A673 (cell line): ENCODE measurements at places on chromosomes 4 and X.

DNA sequence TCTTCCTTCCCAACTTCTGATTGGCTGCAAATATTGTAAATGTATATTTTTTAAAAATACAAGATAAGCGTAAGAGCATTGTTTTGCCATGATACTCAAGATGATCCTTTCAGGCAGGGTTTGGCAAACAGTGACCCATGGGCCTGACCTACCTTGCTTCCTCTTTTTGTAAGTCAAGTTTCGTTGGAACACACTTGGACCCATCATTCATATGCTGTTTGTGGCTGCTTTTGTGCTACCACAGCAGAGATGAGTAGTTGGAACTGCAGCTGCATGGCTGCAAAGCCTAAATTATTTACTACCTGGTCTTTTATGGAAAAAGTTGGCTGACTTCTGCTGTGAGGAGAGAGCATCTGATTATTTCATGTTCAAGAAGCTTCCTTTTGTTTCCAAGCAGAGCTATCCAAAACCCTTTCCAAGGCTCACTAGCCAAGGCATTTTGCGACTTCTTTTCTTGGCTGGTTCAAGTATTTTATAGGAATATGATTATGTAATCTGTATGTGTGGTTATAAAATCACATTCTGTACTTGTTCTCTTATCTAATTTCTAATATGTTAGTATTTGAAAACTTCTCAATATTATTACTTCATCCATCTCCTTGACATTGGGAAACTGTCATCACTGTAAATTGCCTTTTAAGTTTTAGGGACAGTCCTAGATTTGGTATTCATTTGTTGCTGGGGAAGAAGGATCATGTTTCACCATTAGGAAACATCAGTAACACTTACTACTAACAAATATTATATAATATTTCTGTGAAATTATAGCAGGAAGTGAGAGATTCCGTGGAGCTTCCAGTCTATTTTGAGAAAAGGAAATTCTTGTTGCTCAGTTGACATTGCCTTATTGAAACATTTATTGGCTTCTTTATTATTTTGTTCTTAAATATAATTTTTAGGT is 109.2 kb downstream of the ARHGAP10 start:
- no peak for DNase-seq

DNA sequence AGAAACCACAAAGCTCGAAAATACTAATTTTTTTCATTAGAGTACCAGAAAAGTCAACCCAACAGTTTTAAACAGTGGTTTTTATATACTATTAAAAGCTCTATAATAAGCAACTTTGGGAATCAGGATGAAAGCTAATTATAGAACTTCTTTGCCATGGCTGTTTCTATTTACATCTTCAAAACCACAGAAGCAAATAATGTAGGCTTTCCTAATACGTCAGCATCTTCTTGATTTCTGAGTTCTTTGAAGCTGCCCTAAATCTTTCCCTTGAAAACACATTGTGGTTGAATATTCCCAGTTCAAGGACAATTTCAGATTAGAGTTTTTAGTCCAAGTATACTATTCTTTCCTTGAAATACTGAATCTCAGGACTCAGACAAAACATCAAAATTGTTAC is 460.2 kb upstream of the FAT1 start:
- no peak for DNase-seq

GRCh38 chr4:11729548-11729947 is 300.9 kb upstream of the HS3ST1 start:
- DNase-seq: no peak

DNA sequence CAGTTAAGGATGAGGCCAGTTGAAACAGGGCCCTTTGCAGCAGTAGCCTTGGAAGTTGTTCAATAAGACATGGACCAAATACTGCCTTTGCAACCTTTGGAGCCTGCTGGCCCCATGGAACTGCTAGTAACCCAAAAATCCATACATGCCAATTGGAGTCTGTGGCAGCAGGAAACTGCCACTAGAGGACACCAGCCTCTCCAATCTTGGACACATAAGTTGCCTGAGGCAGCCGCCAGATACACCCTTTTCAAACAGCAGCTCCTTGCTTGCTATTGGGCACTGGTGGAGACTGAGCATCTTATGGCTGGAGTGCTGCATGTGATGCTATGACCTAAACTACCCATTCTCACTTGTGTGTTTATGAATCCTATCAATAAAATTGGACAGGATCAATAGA is 14.8 kb upstream of the LAP3 start:
- DNase-seq: peak; percentile 22

DNA sequence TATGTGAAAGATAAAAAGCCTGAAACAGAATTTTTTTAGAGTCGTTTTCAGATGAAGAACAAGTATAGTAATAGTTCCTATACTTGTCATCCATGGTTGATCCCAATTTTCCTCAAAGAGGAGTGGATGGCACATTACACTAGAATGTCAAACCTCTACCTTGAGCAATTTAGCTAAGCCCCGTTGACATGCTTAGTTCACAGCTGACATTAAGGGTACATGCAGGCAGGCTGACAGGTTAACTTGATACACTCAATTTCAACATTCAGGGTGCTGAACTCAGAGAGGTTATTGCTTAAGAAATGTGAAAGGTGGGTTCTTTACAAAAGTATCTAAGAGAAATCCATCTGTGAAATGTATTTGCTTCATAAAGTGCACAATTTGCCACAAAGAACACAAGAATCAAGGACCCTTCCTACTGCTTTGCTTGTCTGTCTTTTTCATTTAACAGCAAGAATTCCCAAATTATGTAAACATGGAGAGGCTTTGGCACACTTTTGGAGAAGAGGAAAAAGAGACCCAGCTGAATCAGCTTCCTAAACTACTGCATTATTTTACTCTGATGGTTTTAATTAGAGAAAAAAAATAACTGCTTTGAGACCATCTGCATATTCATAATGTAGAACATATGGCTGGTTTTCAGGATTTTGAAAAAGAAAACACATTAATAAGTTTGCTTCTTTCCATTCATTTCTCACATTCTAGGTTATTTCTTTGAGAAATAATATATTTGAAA is 122.5 kb upstream of the DDIT4L start:
- DNase-seq: no peak

- no peak for DNase-seq
Observed at GRCh38 chr4:112245383-112245782, 13.8 kb downstream of the AP1AR start.

- peak; percentile 13 for DNase-seq
Observed at GRCh38 chr4:145099653-145100052, 1.5 kb downstream of the ABCE1 start.
